Lung (tissue), 17 donors: ENCODE measurements at places on chromosomes 1 and 21.

DNA sequence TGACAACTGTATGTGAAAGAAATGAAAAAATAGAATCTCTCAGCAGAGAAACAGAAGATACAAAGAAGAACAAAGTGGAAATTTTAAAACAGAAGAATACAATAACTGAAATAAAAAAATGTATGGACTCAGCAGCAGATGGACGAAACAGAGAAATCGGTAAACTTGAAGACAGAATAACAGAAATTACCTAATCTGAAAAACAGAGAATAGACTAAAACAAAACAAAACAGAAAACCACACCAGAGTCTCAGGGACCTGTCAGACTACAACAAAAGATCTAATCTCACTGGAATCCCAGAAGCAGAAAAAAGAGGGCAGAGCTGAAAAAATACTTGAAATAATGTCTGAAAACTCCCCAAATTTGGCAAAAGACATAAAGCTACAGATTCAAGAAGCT lies 83.0 kb downstream of the ZSWIM5 start:
- DNase-seq: no peak

- no peak for DNase-seq
Measured at GRCh38 chr1:50112193-50112592, 3.5 kb downstream of the ELAVL4 start.

- DNase-seq: no peak
Measured at GRCh38 chr1:81733480-81733879, 67.3 kb upstream of the ADGRL2 start.

DNA sequence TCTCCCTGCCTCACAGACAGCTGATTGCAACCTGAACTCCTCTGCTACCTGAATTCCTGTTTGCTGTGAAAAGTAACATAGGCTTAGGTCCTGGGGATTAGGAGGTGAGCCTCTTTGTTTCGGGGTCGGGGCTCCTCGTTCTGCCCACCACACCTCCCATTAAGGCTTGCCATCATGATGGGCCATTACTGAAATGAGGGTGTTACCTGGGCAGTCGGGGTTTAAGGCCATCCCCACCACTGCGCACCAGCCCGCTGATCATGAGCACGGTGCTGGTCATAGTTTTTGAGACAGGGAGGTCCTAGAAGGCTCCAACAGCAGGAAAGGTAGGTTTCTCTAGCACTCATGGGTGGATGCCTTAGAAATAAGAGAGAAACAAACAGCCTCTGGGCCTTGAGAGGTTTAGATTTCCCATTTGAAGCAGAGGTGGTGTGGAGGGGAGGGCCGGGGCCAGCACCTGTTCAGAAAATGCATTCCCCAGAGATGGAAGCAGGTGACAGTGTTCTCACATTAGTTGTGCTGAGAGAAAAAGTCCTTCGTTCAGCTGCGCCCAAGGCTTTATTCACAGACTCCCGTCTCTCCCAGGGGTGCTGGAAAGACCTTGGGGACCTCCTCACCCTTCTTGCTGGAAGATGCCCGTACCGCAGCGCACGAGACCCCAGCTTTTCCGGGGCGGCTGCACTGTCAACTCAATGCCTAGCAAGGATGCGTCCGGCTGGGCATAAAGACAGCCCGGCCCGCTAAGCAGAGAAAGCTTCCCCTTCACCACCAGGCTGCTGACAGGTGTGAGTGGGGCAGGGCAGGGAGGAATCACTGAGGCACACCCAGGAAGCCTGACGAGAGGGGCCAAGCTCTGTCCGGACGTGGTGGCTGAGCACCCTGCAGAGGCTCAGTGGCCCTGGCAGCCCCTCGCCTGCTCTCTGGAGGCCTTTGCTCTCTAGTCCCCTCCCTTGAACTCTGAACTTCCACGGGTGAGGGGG lies 125.5 kb downstream of the PGBD5 start:
- no peak for DNase-seq

DNA sequence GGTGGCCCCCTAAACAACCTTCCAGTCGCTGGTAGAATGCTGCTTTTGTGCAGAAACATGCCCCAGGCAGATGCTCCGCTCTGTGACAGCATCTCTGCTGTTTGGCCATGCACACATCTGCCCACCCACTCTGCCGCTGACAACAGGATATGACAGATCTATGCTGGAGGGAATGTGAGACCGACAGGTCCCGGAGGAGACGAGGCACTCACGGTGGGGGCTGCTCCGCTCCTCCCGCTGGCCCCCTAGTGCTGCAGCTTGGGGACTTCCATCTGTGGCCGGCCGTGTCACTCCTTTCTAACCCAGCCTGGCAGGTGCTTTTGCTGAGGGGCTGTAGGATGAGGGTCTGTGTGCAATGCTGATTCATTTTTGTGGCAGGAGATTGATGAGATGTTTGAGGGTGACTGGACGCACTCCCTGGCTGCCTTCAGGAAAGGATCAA lies 49.1 kb upstream of the DMRTB1 start:
- DNase-seq: no peak

GRCh38 chr1:54965624-54966340 lies 14.6 kb upstream of the TMEM61 start:
- DNase-seq: peak; percentile 78

DNA sequence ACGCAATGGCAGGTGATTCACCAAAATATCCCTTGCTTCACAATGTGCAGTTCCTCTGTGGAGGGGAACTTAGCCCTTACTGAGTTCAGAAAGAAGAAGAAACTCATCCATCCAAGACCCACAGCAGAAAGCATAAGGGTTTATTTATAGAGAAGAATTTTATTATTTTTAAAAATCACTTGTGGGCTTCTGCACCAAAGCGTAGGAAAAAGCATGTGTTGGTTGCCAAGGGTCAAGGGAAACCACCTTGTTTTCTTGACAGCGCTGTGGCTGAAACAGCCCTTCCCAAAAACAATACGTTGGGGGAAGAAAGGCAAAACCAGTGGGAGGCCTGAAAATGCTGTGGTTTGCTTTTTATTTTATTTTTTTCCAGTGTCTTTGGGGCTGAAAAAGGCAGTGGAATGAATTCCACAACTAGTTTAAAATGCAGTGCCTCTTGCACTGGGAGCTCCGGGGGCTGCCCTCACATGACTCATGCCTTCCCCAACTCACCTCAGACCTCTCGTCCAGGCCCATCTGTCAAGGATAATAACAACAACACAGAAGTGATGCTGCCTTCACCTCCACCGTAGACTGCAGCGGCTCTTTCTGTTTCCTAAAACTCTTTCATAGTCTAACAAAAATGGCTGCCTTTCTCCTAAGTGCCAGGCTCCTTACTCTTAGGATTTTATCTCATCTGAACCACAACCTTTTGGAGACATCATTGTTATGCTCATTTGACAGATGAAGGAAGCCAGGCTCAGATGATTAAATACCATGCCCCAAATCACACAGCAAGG lies 224.2 kb upstream of the JUN start:
- DNase-seq: no peak

DNA sequence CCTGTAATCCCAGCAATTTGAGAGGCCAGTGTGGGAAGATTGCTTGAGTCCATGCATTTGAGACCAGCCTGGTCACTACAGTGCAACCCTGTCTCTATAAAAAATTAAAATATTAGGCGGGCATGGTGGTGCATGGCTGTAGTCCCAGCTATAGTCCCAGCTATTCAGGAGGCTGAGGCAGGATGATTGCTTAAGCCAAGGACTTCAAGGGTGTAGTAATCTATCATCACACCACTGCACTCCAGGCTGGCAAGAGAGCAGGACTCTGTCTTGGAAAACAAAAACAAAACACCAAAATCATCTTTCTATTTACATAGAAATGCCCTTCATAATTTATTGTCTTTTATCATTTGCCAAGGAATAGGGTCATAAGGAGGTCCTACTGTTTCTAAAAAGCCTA lies 1274.1 kb upstream of the NCAM2 start:
- no peak for DNase-seq

DNA sequence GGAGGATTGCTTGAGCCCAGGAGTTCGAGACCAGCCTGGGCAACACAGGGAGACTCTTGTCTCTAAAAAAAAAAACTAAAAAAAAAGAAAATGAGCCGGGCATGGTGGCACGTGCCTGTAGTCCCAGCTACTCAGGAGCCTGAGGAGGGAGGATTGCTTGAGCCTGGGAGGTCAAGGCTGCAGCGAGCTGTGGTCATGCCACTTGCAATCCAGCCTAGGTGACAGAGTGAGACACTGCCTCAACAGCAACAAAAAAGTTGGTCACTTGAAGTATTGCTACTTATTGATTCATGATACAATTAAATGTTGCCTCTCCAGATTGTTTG lies 57.9 kb upstream of the CXADR start:
- DNase-seq: no peak

- no peak for DNase-seq
Measured at GRCh38 chr1:240936911-240937668, 325.1 kb upstream of the GREM2 start.

- DNase-seq: peak; percentile 68
Measured at GRCh38 chr1:8026976-8027747, 1.1 kb upstream of the ERRFI1 start.

DNA sequence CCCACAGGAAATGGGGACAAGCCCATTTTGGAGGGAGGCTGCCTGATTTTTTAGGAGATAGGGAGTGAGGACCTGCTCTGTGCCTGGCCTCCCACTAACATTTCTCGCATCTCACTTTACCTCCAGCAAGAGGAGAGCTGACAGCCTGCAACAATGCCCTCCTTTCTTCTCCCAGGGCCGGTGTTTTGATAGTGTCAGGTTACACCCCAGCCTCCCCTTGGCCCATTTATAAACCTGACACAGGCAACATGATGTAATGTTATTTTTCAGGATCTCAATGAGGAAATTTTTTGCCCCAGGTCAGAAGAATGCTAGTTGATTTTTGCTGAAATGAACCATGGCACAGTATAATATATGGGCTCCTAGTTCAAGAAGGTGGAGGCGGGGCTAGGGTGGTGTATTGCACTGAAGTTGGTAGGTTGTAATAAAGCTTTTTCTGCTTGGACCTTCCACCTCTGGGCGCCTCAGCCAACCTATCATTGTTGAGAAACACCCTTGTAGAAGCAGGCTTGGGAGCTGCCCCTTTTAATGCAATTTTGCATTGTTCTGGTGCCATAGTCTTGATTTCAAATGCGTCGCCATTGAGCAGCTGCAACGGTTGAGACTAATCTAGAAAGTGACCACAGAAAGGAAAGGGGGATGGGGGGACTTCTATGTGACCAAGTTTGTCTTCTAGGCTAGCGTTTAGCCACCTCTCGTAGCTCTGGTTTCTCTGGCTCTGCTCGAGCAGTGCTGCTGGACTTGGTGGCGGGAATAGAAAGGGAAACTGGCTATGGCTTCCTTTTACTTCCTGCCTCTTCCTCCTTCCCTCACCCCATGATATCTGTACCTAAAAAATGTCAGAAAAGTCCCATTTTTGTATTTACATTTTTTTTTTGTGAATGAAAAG lies 53.0 kb downstream of the PBX1 start:
- peak; percentile 71 for DNase-seq

GRCh38 chr1:158799689-158800088 lies 18.7 kb upstream of the OR6N2 start:
- no peak for DNase-seq

GRCh38 chr1:98028800-98029199 lies 108.0 kb upstream of the DPYD start:
- no peak for DNase-seq

DNA sequence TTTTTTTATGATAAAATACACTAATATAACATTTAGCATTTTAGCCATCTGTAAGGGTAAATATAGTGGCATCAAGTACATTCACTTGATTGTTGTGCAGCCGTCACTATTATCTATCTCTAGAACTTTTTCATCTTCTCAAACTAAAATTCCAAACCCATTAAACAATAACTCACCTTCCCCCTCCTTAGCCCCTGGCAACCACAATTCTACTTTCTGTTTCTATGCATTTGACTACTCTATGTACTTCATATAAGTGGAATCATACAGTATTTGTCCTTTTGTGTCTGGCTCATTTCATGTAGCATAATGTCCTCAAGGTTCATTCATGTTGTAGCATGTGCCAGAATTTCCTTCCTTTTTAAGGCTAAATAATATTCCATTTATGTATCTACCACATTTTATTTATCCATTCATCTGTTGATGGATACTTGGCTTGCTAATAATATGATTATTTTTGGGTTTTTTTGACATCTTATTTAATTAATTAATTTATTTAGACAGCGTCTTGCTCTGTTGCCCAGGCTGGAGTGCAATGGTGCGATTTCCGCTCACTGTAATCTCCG lies 69.6 kb upstream of the MACF1 start:
- DNase-seq: no peak

GRCh38 chr21:44497703-44498126 lies 42.3 kb downstream of the KRTAP10-1 start:
- DNase-seq: no peak

DNA sequence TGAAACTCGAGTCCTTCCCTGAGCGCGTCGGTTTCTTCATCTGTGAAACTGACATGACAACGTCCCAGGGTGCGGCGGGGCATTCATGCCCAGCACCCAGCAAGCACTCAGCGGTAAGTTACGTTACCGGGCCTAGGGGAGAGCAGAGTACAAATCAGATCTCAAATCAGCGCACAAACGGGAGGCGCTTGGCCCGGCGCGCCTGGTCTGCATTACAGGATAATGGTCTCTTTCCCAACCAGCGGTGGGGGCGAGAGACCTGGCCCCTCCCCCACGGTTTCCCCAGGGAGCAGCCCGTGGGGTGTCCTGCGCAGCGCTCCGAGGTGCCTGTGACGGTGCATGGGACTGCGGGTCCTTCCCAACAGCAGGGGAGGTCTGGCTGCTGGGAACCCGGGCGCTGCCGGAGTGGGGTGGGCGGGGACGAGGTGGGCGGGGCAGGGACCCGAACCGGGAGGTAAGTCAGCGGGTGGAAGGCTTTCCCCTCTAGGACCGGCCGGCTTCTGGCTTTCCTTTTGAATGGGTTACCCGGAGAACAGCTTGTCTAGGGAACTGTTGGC lies 1.0 kb downstream of the TMEM51 start:
- DNase-seq: peak; percentile 58

GRCh38 chr1:111212634-111213335 lies 12.3 kb upstream of the DENND2D start:
- DNase-seq: no peak

DNA sequence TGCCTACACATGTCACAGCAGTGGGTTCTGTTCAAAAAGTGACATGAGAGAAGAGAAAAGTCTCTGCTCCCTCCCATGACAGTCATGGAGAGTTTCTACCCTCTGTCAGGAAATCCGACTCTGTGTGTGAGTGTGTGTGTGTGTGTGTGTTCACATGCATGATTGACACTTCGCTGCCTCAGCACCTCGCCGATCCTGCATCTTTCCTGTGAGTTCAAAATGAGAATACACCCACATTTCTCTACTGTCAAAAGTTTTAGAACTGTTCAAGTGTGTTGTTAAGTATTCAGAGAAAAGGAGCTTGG lies 46.2 kb upstream of the COX20 start:
- DNase-seq: no peak

DNA sequence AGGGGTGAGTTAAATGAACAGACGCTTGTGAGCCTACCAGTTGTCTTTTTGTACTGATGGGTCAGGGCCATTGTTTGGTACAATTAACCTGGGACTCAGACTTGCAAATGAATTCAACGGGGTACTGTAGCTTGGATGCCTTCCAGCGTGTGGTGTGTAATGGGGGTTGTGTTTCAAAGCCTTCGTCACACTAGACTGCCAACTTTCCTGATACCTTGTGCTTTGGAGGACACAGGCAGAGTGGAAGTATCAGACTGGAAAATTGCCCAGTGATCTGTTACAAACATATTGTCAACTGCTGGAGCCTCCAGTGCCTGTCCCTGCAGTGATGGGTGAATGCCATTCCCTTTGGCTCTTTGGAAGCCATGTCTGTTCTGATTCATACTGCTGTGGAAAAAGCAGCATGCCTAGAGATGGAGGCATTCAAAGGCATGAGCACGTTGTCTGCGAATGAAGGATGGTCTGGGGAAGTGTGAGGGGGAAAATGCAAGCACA lies 384.5 kb downstream of the LMX1A start:
- DNase-seq: no peak
